ENCODE measurements at places on chromosomes 5 and 9.

DNA sequence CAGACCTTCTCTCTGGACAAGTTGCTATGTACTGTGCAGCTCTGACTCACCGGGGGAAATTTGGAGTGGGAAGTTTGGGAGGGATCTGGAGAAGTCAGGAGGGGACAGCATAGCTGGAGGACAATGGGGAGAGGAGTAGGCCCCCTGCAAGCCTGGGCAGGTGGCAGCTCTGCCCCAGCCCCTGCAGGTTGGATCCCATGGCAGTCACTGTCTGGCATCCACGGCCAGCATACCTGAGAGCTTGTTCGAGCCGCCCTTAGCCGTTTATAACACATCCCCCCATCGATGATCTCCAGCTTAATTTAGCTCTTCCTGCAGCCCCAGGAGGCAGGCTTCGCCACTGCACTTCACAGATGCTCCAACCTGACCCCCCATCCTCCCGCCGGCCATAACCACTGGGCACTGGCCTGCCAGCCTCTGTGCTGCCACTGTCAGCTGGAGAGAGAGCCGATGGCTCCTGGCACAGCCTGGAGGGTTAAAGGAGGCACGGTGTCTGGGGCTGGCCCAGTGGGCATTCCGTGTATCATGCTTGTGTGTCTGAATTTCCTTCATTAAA, 57.7 kb upstream of the RNU6ATAC start:
- no peak for DNase-seq

GRCh38 chr5:141488591-141489561, at the start of gene PCDHGC5:
Gene PCDHGC5 (plus strand): TSS chr5:141489081. CDS start chr5:141489241, 160 bp downstream.
- DNase-seq = no peak

DNA sequence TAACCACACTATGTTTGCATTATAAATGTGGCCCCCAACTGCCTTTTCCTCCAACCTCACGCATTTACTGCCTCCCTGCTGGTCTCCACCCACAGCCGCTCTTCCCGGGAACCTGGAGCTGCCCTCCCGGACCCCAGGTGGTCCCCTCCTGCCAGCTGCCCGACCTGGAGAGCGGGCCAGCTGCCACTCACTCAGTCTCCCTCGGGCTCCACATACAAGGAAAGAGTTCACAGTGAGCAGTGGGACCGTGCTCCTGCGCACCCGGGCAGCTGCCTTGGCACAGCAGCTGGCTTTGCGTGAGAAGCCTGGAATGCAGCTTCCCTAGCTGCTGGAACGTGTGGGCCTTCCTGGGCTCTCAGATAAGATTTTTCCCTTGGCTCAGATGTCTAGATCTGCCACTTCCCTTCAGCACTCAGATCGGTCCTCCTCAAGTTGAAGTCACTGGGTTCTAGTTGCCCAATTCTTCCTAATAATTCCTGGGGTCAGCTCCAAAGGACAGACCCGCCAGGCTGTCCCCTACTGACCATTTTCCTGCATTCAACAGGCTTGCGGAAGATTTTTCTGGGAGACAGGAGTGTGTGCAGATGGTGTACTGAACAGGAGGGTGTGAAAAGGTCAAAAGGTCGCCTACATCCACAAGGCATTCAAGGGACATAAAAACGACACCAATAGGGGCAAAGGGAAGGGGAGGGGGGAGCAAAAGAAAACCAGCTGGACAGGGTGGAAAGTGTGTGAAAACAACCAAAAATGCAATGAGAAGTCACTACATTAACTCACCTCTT, 69.1 kb downstream of the MYO10 start:
- DNase-seq = no peak

DNA sequence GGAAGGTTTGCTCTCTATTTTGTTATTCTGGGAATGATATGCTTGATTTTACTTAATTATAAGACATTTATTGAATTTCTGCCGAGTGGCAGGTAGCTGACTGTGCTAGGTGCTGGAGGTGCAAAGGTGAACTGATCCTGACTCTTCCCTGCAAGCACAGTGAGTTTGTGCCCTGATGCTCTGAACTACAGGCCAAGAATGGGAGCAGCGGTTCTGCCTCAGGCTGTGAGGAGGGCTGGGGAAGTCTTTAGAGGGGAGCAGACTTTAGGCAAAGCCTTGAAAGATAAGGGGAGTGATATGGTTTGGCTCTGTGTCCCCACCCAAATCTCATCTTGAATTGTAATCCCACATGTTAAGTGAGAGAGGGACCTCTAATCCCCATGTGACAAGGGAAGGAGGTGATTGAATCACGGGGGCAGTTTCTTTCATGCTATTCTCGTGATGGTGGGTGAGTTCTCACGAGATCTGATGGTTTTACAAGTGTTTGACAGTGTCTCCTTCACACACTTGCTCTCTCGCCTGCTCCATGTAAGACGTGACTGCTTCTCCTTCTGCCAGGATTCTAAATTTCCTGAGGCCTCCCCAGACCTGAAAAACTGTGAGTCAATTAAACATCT, 73.1 kb downstream of the NDFIP1 start:
- no peak for DNase-seq

- DNase-seq = no peak
These were observed 170.8 kb upstream of the MSX2 start for GRCh38 chr5:174553556-174553955.

- DNase-seq = no peak
These were observed 448.3 kb upstream of the NMUR2 start for GRCh38 chr5:152853361-152853760.

GRCh38 chr5:37840053-37841034, 503 bp upstream of the GDNF start:
- no peak for DNase-seq

- no peak for DNase-seq
These were observed 81.2 kb downstream of the ALDH1A1 start for GRCh38 chr9:72871685-72872084.

DNA sequence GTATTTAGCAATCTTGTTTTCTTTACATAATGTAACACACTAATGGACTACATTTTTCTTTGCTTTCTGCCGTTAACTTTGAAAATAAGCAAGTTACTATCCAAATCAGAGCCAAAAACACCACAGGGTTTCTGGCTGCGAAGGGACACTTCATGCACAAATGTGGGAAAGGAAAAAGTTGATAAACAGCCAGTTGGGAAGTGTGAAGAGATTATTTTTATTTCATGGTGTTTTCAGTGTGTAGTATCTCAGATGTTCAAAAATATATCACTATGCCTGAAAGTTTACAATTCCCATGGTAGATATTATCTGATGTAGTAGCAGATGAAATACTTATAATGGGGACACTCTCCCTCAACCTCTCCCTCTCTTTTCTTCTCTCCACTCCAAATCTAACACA, 135.3 kb downstream of the CETN3 start:
- no peak for DNase-seq

DNA sequence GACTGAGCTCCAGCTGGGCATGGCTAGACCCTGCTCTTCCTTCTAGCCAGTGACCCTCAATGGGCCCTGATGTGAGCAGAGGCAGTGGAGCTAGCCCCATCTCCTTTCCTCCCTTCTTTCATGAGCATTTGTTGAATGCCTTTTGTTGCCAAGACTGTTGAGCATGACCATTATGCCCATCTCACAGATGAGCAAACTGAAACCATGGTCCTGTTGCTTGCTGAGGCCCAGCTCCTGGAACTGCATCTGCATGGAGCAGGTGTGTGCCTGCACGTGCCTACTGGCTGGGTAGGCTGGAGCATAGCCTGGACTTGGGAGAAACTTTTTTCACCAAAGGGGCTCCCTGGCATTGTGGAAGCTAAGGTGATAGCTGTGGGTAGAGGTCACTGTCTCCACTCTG, 3.0 kb upstream of the WNK2 start:
- DNase-seq = no peak

- no peak for DNase-seq
These were observed 63.4 kb upstream of the WWC1 start for GRCh38 chr5:168227973-168228615.

- DNase-seq = no peak
These were observed 955 bp downstream of the QRFP start for GRCh38 chr9:130895481-130896232.

DNA sequence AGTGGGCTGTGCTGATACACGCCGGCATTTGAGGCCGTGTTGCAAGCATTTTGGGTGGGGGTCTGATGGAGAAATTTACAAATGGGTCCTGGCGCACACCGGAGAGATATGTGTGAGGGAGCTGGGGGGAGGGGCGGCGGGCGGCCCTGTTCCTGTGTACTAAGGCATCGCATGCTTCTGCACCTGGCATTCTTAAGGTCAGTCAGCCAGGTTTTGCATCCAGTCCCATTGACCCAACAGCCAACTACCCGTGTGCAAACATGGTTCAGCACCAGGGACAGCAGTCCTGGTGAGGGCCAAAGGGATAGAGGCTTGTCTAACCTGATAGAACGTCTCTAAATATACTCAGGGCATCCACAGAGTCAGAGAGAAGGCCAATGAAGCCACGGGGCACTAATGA, 839 bp downstream of the GABRG2 start:
- no peak for DNase-seq

GRCh38 chr5:83917261-83917908, 196.7 kb upstream of the HAPLN1 start:
- no peak for DNase-seq

DNA sequence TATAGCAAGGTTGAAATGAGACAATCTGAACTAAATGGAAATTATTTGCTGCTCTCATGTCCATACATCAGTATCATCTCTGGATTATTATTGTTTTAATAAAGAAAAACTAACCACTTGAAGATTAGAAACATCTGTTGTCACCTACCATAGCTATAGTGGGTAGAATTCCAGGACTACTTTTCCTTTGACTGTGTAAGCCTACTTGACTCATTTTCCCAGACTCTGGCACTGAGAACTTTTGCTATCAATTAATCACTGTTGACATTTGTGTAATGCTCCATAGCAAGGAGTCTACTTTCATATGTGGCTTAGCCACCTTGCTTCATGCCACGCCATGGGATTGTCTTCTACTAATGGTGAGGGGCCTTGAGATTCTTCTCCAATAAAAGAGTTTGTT, 59.9 kb upstream of the ARRDC3 start:
- DNase-seq = no peak

- no peak for DNase-seq
These were observed 6.6 kb downstream of the AK1 start for GRCh38 chr9:127870887-127871286.

GRCh38 chr9:2599896-2600295, 21.7 kb upstream of the VLDLR start:
- DNase-seq = no peak

DNA sequence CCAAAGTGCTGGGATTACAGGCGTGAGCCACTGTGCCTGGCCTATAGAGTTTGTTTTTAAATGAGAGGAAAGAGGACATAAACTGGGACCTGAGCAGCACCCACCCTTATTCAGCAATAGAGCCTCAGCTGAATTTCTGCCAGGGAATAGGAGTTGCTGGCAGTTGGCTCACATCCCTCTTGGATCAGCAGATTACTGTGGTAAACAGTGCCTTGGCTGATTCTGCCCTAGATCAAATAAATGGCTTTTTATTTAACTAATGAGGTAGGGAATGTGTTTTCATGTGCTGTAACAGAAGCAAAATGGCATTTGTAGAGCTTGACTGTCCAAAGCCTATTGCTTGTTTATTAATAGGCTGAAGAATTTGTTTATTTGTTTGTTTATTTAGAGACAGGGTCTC, 2.1 kb downstream of the ARHGEF37 start:
- DNase-seq = no peak

GRCh38 chr9:28264368-28264767, 691.1 kb upstream of the C9orf72 start:
- DNase-seq = no peak

GRCh38 chr9:124794902-124795491, 18.1 kb downstream of the OLFML2A start:
- no peak for DNase-seq

DNA sequence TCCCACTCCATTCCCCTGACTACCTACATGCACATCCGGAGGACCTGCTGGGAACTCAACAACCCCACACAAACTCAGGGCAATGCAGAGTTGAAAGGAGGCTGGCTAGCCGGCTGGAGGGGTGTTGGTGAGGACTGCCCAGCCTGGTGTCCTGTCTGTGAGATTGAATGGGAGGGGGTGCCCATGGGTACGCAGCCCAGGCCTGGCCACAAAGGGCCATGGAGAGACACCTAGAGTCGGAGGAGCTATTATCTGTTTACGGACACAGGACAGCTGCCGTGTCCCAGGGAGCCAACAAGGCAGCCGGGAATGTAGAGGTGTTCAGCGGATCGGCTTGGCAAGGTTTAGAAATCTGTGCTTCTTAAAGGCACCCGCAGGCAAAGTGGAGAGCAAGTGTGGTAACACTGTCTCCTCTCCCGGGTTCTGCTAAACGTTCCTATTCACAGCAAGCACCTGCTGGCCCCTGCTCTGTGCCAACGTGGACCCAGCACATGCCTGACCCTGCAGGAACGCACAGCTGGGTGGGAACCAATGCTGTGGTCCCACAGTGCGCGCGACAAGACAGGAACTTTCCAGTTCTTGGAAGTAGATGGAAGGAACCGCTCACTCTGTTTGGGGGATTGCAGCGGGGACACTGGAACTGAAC, 166.7 kb downstream of the DAB2IP start:
- DNase-seq = no peak

DNA sequence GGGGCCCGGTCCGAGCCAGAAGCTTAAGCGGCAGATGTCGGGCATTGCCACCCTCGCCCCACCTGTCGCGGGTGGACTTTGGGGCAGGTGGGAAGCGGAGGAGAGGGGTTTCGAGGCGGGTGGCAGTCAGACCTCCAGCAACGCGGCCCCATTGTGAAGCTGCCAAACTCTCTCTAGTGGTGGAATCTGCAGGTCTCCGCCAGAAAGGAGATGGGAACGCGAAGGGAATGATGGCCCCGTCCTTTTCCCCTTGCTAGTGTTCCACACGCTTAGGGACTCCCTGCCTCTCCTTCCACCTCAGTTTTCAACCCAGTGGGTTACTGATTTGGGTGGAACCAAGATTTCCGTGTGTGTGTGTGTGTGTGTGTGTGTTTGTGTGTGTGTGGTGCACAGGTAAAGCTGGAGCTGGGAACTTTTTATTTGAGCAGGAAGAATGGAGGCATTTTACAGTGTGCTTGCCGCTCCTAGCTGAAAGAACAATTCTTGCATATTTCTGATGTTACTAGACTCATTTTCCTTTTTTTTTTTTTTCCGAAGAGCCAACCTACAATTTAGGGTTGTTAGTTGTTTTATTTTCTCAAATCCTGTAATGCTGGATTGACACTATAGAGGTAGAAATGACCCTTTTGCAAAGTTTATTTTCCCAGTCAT, 1.3 kb downstream of the MACIR start:
- no peak for DNase-seq

- DNase-seq = no peak
These were observed 20.1 kb downstream of the LHFPL2 start for GRCh38 chr5:78628270-78628992.

GRCh38 chr5:167773668-167774301, 517.7 kb upstream of the WWC1 start:
- no peak for DNase-seq

Data from stimulated activated naive CD8-positive, alpha-beta T cell treated with anti-CD3 and anti-CD28 coated beads, Interleukin-15, amount 100 ng/mL, for 72 hours (primary cell).